ENCODE measurements at places on chromosomes 11 and 22. TPM values are rescaled to one million over a fixed set of nuclear protein-coding genes. Genes with fewer than 3 reads are reported as not detected.

OR4C12 gene
- not detected for total RNA-seq

DNA sequence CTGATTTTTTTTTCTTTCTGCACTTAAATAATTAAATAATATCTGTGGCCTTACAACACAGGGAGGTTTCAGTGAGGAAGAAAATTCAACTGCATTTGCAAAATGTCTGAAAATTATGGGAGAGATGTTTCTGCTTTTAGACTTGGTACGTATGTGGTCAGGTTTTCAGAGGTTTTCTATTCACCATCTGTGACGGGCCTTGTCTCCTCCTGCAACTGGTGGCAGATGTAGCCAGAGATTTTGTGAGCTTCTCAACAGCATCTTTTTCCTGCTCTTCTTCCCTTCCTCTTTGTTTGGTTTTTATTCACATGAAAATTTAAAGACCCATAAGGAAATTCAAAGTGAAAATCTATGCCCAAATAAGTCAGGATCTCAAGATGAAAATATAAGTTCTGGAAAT lies 38.3 kb downstream of the ZBTB16 start:
- no peak for DNase-seq

- no peak for DNase-seq
Measured at GRCh38 chr11:78533399-78533798, 41.3 kb downstream of the NARS2 start.

SYT8 gene
- total RNA-seq = 2.1 TPM

- no peak for DNase-seq
Measured at GRCh38 chr11:120548682-120549209, 37.2 kb downstream of the GRIK4 start.

GRCh38 chr22:26004477-26004876 lies 164.8 kb upstream of the SEZ6L start:
- no peak for DNase-seq

MS4A12 gene
- total RNA-seq = not detected

DNA sequence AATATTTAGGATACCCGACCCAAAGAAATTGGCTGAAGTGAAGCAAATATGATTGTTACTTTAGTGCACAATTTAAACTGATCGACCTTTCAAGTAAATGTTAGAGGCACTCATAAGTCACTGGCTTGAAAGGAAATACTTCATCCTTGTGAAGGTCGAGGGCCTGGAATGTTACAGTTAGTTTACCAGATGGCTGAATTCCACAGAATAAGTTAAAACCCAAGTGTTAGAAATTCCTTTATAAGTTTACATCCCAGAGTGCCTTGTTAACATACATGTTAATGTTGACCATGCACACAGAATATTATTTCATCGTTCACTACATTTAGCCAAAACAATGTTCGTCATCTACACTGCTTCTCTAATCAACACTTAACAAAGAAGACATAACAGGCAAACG lies 235.5 kb upstream of the ANO3 start:
- no peak for DNase-seq

DNA sequence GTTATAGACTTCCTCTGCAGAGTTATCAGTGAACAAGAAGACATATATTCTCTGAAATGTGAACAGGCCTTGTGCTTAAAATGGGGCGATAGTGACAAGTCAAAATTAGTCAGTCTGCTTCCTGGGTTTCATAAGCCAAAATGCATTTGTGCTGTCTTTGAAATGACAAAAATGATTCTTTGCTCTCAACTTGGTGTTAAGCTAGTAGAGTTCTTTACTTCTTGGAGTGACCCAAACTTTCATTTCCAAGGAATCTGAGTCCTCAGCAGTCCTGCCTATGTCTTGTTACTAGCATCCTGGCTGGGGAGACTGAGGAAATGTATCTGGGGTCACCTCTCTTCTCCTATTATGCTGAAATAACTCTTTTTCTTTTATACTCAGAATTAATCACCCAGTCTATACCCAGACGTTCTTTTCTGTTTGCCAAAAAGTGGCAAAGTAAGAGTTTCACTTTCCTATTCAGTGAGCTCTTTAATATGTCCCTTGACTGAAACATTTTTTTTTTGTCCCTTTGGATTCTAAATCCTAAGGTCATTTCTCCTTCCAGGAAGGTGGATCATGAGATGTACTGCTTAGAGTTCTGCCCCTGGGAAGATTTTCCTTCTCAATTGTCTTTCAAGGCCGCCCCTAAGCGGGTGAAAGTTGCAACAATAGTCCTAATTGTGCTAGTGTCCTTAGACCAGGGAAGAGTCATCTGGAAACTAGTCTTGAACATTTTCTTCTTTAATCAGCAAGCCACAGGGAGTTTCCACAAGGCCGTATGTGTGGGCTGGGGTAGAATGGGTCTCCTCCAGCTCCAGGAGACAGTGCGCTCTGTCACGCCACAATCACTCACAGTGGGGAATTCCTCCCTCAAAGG lies 53.0 kb upstream of the RDX start:
- no peak for DNase-seq

RAC2 gene
- total RNA-seq = 60.2 TPM

- no peak for DNase-seq
Measured at GRCh38 chr11:28476049-28476448, 367.9 kb downstream of the METTL15 start.

RPS3 gene
- 1,693 TPM for total RNA-seq

GRCh38 chr11:106076171-106076918 lies 802 bp downstream of the KBTBD3 start:
- DNase-seq = no peak

- DNase-seq = no peak
Measured at GRCh38 chr11:131118247-131118646, 202.0 kb upstream of the SNX19 start.

Data from A172 (cell line).